ENCODE measurements at places on chromosomes 2 and 18.
A peak's percentile ranks its signal among the peaks of the same experiment; 100 is the strongest.

GRCh38 chr18:10410472-10411308 lies 43.7 kb upstream of the APCDD1 start:
- H3K27ac ChIP-seq: no peak overlapping the region
- peaks cover 11% of the 10 kb centered on the region for H3K4me1 ChIP-seq
- peaks cover 2% of the 10 kb centered on the region for H3K36me3 ChIP-seq
- DNase-seq: no peak

- peaks cover 21% of the 10 kb centered on the region for H3K4me1 ChIP-seq
- no peak for DNase-seq
- no peaks in the 10 kb centered on the region for H3K27me3 ChIP-seq
These were observed 20.7 kb upstream of the MREG start for GRCh38 chr2:216034065-216034464.

- peak overlapping the region; percentile 61 for H3K4me3 ChIP-seq
- H3K27me3 ChIP-seq: no peaks in the 10 kb centered on the region
- H3K36me3 ChIP-seq: peaks cover 77% of the 10 kb centered on the region
- peaks cover 87% of the 10 kb centered on the region for H3K4me1 ChIP-seq
- H3K27ac ChIP-seq: peak overlapping the region; percentile 93
These were observed 13.2 kb downstream of the FN1 start for GRCh38 chr2:215422676-215423075.

GRCh38 chr2:30349691-30350090 lies 97.4 kb upstream of the LCLAT1 start:
- H3K36me3 ChIP-seq: no peaks in the 10 kb centered on the region
- H3K27ac ChIP-seq: no peak overlapping the region
- H3K4me3 ChIP-seq: no peak overlapping the region

GRCh38 chr2:46655551-46656436 lies 176.4 kb downstream of the TMEM247 start:
- no peaks in the 10 kb centered on the region for H3K27me3 ChIP-seq
- H3K4me1 ChIP-seq: peaks cover 19% of the 10 kb centered on the region
- H3K27ac ChIP-seq: no peak overlapping the region
- no peak for DNase-seq
- H3K36me3 ChIP-seq: no peaks in the 10 kb centered on the region
- H3K4me3 ChIP-seq: no peak overlapping the region

- H3K4me3 ChIP-seq: no peak overlapping the region
- peaks cover 6% of the 10 kb centered on the region for H3K36me3 ChIP-seq
- H3K4me1 ChIP-seq: no peaks in the 10 kb centered on the region
- H3K27ac ChIP-seq: no peak overlapping the region
- H3K27me3 ChIP-seq: no peaks in the 10 kb centered on the region
- DNase-seq: no peak
These were observed 715.8 kb downstream of the ERBB4 start for GRCh38 chr2:211822686-211823335.

- H3K4me1 ChIP-seq: peaks cover 9% of the 10 kb centered on the region
- H3K27ac ChIP-seq: no peak overlapping the region
- H3K4me3 ChIP-seq: no peak overlapping the region
These were observed 199.6 kb upstream of the MMADHC start for GRCh38 chr2:149787206-149787605.

DNA sequence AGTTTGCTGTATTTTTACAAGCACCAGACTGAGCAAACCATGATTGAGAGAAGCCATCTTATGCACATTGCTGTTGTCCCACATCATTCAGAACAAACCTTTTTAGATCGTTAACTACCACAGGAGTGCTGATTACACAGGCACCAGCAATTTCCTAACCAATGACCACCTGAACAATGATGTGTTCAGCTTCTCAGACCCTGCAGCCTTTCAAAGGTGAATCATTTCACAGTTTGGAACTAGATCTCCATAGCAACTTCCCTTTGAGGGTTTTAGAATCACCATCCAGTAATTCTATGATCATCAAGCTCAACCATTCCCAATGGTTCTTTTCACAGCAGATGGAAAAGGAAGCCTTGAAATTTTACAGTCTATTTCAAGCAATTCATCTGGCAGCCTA lies 71.4 kb downstream of the OLA1 start:
- peaks cover 18% of the 10 kb centered on the region for H3K4me1 ChIP-seq
- peaks cover 11% of the 10 kb centered on the region for H3K36me3 ChIP-seq
- H3K4me3 ChIP-seq: no peak overlapping the region

DNA sequence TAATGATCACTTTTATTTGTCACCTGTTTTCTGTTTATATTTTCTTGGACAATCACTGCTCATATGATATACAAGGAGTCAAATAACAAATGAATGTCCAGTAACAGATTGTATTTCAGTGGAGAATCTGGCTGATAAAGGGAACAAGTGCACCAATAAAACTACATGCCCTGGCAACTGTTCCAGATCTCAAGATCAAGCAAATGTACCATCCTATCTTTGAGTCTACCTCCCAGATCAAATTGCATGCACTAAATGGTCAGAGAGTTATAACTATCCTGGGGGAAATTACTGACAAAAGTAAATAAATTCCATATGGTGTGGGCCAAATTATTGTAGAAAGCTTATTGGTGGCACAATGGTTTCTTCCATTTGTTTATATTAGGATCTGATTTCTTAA lies 452.8 kb downstream of the MBD2 start:
- no peak overlapping the region for H3K4me3 ChIP-seq
- no peaks in the 10 kb centered on the region for H3K36me3 ChIP-seq
- no peak for DNase-seq
- no peaks in the 10 kb centered on the region for H3K4me1 ChIP-seq
- H3K27me3 ChIP-seq: no peaks in the 10 kb centered on the region

GRCh38 chr18:78984941-78985784 lies 5.5 kb downstream of the SALL3 start:
- peaks cover 67% of the 10 kb centered on the region for H3K27me3 ChIP-seq
- H3K27ac ChIP-seq: no peak overlapping the region
- H3K4me3 ChIP-seq: no peak overlapping the region

Measured in chondrocyte (in vitro differentiated cells).